ENCODE measurements at places on chromosomes 11 and 22.

GRCh38 chr11:76644591-76644990 is 26.0 kb downstream of the LRRC32 start:
- DNase-seq = no peak

- DNase-seq = no peak
Observed at GRCh38 chr22:17548010-17548755, 15.1 kb upstream of the SLC25A18 start.

DNA sequence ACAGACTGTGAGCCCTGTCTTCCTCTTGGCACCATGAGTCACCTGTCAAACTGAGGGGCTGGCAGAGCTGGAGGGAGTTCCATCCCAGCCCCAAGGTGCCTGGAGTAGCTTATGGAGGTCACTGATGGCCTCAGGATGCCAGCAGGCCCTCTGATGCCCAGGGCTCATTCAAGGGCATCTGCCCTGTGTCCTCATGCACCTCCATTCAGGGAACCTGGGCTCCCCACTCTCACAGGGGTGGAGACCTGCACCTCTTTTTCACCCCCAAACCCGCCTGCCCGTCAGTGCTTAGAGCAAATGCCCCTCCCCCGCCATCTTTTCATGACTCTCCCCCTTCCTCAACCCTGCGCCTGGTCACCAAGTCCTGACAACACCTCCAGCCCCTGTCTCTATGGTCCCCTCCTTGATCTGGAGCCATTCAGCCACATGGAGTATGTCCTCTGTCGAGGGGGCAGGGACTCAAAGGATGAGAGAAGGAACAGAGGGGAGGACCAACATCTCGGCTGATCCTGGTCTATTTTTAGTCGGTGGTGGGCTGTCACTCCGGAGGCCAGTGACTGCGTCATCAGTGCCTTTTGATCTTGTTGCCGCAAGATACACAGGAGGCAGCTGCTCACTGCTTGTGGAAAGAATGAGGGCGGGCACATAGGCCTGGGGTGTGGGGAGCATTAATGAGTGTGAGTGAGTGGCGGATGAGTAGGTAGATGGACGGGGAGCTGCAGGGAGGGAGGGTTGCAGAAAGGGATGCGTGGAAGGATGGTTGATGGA is 72.2 kb downstream of the CDKN1C start:
- no peak for DNase-seq

- DNase-seq = no peak
Observed at GRCh38 chr11:528815-529727, 6.3 kb downstream of the HRAS start.

GRCh38 chr11:72413914-72414628 is 20.3 kb downstream of the CLPB start:
- peak; percentile 93 for DNase-seq

GRCh38 chr11:11960687-11961086 is 47.7 kb downstream of the DKK3 start:
- no peak for DNase-seq

- DNase-seq = no peak
Observed at GRCh38 chr11:120827198-120827597, 196.7 kb upstream of the TBCEL start.

Measured in BE2C (cell line).